Muscle of arm (tissue), 14 donors: ENCODE measurements at places on chromosomes 5 and 9. TPM values are rescaled to one million over a fixed set of nuclear protein-coding genes. Genes with fewer than 3 reads are reported as not detected.

DNA sequence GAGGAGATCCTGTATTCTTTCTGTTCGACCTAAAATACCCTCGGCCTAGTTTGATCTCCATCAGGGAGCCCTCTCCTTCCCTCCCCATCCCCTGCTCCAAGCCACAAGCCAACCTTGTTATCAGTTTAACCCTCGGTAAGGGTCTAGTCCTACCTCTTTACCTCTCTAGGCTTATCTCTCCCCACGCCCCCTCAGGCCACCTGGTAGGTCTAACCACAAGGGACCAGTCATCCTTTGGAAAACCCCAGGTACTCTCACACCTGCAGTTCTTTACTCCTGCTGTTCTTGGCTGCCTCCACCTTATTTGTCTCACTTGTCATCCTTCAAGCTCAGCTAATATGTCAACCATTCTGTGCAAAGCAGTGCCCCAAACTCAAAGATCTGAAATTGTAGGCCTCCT lies 78.7 kb downstream of the RAD23B start:
- DNase-seq: no peak

- DNase-seq: no peak
These were observed 367.2 kb downstream of the OSTF1 start for GRCh38 chr9:75455444-75455921.

DNA sequence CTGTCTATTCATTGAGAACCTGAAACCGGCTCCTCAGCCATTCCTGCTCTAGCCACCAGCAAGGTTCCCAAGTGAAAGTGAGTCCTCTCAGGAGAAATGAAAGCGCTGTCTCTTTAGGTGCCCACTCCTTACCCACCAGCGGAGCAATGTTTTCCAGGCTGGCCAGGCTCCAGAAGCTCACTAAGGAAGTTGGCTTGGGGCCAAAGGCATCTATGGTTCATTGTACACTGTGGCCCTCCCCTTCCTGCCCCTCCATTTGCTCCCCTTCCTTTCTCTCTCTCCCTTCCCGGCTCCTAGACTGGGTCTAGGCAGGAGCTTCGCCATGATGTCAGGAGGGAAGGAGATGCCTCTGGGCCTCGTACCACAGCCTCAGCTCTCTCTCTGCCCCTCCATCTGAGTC lies 1.1 kb upstream of the GABRP start:
- DNase-seq: no peak

Gene BARHL1
- polyA plus RNA-seq: not detected

Gene KCNN2
- polyA plus RNA-seq: not detected

GRCh38 chr5:151862811-151863472 lies 61.7 kb downstream of the GLRA1 start:
- no peak for DNase-seq

GRCh38 chr5:120913396-120913795 lies 449.3 kb downstream of the PRR16 start:
- DNase-seq: no peak

Gene ADAMTS19
- 22.6 TPM for polyA plus RNA-seq

Gene C8G
- 0.27 TPM for polyA plus RNA-seq

Gene SLC6A19
- not detected for polyA plus RNA-seq

Gene NCS1
- 45.9 TPM for polyA plus RNA-seq

DNA sequence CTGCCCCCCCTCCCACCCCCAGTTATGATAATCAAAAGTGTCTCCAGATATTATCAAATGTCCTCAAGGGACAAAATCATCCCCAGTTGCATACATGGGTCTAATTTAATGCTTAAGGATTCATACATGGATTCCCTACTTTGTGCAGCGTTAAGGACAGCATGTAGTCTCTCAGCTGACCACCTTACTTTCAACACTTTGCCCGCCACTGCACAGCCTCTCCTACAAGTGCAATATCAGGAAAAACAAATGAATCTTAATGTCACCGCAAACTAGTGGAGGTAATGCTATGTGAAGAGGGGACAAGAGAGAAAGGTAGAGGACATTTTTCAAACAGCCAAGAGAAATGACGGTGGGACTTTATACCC lies 78.6 kb downstream of the TLE1 start:
- no peak for DNase-seq

DNA sequence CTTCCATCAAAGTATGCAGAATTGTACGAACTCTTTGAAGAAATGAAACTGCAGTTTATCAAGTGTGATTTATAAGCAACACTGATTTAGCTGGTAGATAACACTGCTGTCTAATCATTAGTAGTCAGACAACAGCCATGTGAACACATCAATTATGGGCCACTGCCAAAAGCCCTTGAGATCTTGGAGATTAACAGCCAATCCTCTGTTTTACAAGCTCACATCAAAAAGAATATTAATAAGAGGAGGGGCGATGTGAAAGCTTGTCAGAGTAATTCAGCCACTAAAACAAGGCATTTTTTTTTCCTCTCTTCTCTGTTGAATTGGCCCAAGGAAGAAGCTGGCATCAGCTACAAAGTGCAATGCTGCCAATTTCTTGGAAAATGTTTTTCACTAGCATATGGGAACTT lies 28.1 kb downstream of the ZNF608 start:
- DNase-seq: peak; percentile 61

DNA sequence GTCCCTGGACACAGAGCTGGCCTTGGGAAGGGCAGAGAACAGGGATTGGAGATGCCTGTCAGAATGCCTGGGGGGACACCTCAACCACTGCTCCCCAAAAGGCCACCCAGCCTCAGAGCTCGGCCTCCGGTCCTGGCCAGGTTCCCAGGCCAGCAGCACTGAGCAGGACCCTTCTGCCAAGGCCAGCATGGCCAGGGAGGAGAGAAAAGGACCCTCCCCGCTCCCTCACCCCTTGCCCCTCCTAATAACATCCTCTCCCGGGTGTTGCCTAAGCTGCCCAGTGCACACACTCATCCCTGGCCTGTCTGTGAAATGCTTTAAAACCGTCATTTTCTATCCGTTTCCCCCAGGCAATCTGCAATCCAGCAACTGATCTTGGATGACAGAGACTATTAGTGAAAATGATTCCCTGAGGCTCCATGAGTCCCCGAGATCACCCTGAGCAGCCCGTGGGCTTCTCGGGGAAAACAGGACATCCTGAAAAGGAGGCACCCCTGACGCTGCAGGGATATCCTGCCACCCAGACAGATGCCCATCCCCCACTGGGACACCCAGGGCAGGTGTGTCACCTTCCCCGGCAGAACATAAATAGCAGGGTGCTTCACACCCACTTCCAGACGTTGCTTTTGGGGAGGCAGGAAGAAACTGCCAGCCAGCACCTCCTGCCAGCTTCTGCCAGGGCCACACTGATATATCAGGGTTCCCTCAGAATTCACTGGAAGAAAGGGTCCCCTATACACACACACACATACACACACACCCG lies 75.3 kb downstream of the ADAMTS2 start:
- no peak for DNase-seq

DNA sequence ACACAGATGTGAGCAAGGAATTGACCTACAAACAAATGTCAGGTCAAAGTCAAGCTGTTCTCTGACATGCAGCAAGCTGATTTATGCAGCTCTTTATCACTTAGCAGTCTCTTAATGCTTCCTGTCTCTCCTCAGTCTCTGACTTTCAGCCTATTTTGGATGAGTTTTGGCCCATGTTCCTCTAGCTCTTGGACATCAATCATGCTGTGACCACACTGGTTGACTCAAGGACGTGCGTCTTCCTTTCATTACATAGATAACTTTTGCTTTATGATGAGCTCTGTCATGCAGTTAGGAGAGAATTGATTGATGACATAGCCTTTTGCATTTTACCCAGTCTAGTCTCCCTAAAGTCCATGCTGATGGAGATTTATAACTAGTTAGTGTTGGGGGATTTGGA lies 9.4 kb upstream of the REEP5 start:
- no peak for DNase-seq

GRCh38 chr9:27019589-27019988 lies 14.1 kb upstream of the LRRC19 start:
- DNase-seq: no peak

- peak; percentile 6 for DNase-seq
These were observed 2177.9 kb upstream of the C9orf72 start for GRCh38 chr9:29751226-29751625.

Gene EIF4E1B
- not detected for polyA plus RNA-seq

DNA sequence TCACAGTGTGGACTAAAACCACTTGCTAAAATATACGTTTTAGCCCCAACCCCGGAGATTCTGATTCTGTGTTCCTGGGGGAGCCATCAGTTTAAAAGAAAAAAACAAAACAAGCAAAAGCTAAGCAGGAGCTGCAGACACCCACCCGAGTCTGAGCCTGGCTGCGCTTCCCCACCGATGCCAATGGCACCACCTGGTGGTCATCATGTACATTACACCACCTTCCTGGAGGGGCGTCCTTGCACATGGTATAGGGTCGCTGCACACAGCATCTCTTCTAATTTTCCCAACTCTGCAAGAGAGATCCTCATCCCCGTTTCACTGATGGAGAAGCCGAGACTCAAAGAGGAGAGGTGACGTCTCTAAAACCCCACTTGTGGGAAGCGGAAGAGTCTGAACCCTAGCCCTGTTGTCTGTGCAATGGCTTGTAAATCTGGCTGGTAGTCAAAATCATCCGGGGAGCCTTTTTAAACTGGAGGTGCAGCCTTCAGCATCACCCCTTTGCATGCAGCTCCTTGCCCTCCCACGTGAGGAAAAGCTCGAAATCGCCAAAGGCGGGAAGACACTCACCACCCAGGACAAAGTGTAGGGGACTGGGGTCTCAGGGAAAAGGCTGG lies 23.1 kb upstream of the CNOT6 start:
- peak; percentile 77 for DNase-seq

Gene HMGCS1
- 36.6 TPM for polyA plus RNA-seq

Gene WHRN
- 3.0 TPM for polyA plus RNA-seq

DNA sequence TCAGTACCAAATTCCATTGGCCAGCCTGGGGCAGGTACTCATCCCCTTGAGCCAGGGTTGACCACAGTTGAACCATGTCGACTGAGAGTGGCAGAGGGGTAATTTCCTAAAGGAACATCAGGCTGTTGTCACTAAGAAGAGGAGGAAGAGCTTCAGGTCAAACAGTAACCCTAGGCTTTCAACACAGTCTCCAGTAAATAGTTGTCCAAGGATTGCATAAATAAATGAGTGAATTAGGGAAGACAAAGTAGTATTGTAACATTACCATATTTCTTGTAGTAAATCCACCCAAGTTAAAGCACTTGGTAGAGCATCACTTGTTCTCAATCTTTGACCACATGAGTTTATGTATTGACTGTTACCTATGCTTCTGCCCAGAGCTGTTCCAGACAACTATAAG lies 7.4 kb downstream of the PSAT1 start:
- DNase-seq: no peak

DNA sequence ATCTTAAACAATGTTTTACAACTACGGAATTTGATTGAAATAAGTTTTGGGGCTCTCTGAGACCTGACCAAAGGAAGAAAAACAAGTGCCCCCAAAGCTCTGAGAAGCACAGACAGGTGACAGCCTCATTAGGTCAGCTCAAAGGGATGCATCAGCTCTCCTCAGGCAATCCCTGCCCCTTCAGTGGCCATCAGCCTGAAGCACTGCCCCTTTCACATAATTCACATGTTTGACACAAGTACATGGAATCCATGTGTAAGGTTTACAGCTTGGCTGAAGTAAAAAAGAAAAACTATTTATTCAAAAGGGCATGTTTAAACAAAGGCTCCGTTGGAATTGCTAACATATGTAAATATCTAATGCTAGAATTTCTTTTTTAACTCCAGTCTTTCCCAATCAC lies 56.3 kb downstream of the TSSK1B start:
- DNase-seq: no peak
